Cerebellar nuclear complex (tissue), 1 donor: ENCODE measurements at places on chromosomes 16 and 17.

GRCh38 chr16:5706211-5706610 lies 608.6 kb upstream of the EEF2KMT start:
- DNase-seq: no peak

DNA sequence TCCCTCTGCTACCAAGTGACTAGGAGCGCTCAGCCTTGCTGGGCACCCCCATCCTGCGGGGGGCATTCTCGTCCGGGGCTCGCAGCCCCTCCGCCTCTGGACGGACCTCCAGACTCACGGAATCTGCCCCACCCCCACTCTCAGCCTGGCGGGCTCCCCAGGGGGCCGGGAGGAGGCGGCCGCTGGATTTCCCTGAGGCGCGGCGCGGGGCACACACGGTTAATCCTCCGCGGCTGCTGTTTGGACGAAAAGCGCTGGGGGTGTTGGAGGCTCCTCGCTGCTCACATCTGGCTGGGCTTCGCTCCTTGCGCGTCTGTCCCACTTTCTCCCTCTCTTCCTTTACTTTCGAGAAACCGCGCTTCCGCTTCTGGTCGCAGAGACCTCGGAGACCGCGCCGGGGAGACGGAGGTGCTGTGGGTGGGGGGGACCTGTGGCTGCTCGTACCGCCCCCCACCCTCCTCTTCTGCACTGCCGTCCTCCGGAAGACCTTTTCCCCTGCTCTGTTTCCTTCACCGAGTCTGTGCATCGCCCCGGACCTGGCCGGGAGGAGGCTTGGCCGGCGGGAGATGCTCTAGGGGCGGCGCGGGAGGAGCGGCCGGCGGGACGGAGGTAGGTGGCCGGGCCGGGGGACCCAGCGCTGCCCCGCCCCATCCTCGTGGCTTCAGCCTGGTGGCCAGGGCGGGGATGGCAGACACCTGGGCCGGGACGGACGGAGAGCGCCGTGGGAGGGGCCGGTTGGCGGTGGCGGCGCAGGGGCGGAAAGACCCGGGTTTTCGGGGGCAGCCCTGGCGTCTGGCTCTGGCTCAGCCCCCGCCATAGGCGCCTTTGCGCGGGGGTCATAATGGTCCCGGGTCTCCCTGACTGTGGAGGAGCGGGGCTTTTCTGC lies at the start of gene C1QTNF1:
Gene C1QTNF1, plus strand, starts transcription at position 284 of the 886 bp plus-strand sequence. CDS start 19,800 bp downstream, outside the sequence.
- DNase-seq: no peak

- no peak for DNase-seq
These were observed at the start of gene NHLRC4 for GRCh38 chr16:566475-567372. NHLRC4 (plus strand) TSS chr16:567005; CDS start chr16:568048, 1,043 bp downstream.

- DNase-seq: no peak
These were observed 1.2 kb upstream of the IGSF6 start for GRCh38 chr16:21653571-21653970.

- no peak for DNase-seq
These were observed 118.4 kb downstream of the VPS53 start for GRCh38 chr17:596287-596686.

- no peak for DNase-seq
These were observed 12.7 kb downstream of the NATD1 start for GRCh38 chr17:21240369-21241055.

GRCh38 chr16:70647441-70648359 lies 1.3 kb downstream of the IL34 start:
- no peak for DNase-seq

GRCh38 chr17:61139219-61139618 lies 260.4 kb upstream of the TBX2 start:
- DNase-seq: no peak

- DNase-seq: no peak
These were observed 122.8 kb upstream of the HS3ST4 start for GRCh38 chr16:25568991-25569390.

DNA sequence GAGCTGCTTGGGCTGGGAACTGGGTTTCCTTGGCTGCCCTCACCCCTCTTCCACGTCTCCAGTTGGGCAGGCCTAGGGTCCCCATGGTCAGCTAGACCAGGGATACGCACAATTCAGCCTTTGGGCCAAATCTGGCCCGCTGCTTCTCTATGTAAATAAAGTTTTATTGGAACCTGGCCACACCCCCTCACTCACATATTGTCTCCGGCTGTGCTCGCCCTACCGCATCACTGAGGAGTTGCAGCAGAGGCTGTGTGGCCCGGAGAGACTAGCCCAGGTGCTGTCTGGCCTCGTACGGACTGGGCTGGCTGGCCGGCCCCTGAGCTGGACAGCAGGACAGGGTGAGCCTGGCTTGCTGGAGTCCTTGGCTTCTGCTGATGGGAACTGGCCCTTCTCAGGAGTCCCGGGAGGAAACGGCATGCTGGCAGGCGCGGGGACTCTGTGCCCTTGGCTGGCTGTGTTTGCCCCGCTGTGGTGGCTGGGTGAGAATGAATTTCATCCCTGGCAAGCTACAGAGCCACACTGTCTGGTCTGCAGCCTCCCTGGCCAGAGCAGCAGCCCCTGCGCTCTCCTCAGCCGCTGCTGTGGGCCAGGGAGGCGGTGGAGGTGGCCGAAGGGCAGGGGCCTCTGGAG lies 82.0 kb downstream of the ENGASE start:
- DNase-seq: no peak

DNA sequence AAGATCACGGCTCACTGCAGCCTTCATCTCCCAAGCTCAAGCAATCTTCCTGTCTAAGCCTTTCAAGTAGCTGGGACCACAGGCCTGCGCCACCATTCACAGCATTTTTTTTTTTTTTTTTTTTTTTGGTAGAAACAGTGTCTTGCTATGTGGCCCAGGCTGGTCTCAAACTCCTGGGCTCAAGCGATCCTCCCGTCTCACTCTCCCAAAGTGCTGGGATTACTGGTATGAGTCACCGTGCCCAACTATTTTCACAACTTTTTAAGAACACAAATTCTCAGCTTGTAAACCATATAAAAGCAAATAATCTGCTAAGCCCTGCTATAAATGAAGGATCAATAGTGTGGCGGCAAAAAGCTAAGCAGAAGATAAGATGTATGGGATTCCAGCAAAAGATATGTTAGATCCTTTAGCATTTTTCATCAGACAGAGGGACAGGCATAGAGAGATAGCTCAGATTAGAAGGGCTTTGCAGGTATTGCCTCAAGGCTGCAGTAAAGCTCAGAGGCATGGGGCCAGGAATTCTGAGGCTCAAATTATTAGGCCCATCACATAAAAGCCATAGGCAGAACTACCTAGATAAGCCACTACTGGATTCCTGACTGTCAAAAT lies 55.1 kb downstream of the EMP2 start:
- DNase-seq: no peak

GRCh38 chr16:13896543-13897182 lies 23.3 kb upstream of the ERCC4 start:
- DNase-seq: no peak

- DNase-seq: no peak
These were observed 80.0 kb downstream of the NTN1 start for GRCh38 chr17:9101356-9101755.

GRCh38 chr16:29114574-29114973 lies 129.7 kb downstream of the LAT start:
- DNase-seq: no peak

DNA sequence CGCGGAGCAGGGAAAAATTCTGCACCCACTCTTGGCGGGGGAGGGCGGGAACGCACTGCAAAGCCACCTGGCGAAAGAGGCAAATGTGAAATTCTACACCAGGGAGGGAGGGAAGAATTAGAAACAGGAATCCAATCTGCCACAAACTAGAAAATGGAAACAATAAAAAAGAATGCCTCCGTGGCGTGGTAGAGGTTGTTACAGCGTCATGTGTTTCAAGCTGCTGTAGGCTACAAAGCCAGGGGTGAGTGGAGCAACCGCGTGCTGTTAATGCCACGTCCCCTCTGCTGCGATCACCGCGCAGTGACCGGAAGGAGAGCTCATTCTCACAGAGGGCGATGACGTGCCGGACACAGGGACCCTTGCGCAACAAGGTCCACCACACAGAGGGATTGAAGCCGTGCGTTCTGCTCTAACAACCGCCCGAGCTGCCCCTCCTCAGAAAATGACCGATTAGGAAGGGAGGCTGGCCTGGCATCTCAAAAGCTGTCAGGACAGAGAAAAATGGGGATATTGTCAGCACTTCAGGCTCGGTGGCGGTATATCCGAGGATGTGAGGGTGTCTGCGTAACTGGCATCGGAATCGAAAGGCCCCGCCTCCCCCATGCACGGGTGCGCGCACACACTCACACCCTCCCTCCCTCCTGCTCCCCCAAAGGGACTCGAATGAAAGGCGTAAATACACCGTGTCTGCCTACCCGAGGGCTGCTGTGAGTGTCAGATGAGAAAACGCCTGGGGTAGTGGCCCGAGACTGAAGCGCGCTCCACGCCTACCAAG lies 70.8 kb upstream of the TNRC6C start:
- peak; percentile 26 for DNase-seq

- DNase-seq: no peak
These were observed at the start of gene DRC7 for GRCh38 chr16:57694725-57695679. DRC7 (plus strand) TSS chr16:57694806; CDS start chr16:57697950, 3,144 bp downstream.

- DNase-seq: no peak
These were observed 58.7 kb downstream of the SDK2 start for GRCh38 chr17:73585583-73585982.

DNA sequence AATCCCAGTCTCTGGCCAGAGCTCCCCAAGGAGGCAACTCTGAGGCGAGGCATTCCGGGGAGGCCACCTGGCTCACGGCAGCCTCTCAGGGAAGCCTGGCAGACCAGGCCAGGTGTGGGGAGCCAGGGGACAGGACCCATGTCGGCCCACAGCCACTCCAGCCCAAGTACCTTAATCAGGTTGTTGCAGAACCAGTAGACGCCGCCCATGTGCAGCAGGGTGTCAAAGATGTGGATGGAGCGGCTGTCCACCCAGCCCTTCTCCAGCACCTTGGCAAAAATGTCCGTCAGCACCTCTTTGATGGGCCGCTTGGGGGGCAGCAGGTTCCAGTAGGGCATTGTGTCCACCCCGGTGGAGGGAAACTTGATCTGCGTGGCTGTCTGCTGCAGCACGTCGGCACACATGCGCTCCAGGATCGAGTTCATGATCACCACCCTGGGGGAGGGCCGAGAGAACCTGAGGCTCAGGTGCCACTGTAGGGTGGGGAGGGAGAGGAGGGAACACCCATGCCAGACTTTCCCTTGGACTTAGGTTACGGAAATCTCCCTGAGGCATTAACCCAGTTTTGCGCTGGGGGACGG lies 7.8 kb downstream of the CSF3 start:
- DNase-seq: no peak

GRCh38 chr17:28950017-28950751 lies 1.1 kb downstream of the PHF12 start:
- no peak for DNase-seq

GRCh38 chr17:38960402-38960801 lies 6.8 kb downstream of the FBXO47 start:
- DNase-seq: no peak

GRCh38 chr17:34797720-34798119 lies 163.5 kb downstream of the CCT6B start:
- no peak for DNase-seq

DNA sequence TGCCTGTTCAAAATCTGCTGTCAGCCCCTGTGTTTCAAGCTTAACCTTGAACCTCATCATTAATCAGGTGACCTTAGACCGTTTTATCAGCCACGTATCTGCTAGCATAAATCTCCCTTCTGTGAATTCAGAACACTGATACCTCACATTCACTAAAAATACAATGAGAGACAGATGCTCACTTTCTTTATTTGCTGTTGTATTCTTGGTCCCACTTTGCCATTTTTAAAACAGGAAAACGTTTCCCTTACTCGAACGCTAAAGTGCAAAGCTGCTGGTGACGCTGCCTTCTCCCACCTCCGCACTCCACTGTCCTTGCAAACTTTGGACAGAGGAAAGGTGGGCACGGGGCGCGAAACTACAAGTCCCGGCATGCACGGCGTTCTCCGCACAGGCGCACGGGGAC lies 220 bp upstream of the ARHGAP44 start:
- DNase-seq: no peak

DNA sequence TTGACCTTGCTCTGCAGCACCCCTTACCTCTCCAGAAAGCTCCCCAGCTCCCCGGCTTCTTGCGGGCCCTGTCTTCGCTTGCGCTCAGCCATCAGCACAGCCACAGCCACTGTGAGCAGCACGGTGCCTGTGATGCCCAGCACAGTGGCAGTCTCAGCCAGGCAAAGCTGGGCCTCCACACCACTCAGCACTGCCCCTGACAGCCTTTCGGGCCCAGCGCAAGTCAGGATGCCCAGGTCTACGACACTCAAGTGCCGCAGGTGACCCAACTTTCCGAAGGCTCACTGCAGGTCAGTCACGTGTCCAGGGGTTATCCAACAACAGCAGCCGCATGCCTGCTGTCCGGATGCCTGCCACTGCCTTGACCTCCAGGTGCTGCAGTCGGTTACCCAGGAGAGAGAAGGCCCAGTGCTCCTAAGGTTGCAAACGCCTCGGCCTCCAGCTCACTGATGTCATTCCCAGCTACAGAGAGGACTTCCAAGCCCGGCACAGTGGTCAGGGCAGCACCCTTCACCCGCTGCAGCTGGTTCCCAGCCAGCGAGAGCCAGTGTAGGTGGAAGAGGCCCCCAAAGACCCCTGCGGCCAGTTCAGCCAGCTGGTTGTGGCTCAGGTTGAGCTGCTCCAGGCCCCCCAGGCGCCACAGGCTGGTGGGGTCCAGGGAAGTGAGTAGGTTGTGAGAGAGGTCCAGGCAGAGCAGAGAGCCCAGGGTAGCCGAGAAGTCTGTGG lies 8.9 kb upstream of the TMEM101 start:
- DNase-seq: no peak

DNA sequence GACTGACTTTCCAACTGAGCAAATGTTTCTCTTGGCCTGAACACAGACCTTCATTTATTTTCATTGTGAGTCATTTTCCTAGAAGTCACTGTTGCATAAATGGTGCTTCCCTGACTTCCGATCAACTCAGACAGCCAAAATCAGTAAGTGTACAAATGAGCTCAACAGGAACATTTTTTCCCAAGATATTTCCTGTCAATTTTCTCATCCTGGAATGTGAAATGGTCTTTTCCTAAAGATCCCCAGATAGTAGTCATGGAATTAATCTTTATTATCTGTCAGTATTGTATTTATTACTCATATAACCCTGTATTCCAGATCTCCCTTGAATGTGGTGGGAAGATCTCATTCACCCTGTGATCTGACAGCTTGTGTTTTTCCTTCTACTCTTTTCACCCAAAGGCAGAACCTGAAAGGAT lies 360.3 kb upstream of the KIF2B start:
- DNase-seq: no peak

- no peak for DNase-seq
These were observed 598 bp downstream of the NIP7 start for GRCh38 chr16:69340095-69340644.

DNA sequence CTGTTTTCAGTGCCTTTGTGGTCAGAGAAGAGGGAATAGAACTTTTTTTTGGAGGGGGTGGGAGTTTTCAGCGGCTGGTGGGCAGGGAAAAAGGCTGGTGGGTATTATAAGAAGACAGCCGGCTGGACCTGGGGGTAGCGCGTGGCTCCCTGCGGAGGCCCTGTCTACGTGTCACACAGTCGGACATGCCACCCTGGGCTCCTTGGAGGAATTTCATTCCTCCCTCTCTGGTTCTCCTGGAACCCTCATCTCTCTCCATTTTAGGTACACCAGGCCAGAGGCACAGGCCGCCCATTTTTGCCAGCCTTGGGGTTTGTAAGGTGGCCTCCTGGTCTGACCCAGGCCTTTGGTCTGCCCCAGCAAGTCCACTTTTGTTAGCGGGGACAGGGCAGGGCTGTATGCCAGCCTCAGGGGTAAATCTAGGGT lies 908 bp downstream of the FKBP10 start:
- DNase-seq: no peak

- no peak for DNase-seq
These were observed 8.0 kb upstream of the LGALS9 start for GRCh38 chr17:27622986-27623385.

GRCh38 chr17:79788989-79789942 lies 7.6 kb downstream of the CBX8 start:
- no peak for DNase-seq
